Naive thymus-derived CD4-positive, alpha-beta T cell (primary cell): ENCODE measurements at places on chromosomes 7 and 10. TPM values are rescaled to one million over a fixed set of nuclear protein-coding genes. Genes with fewer than 3 reads are reported as not detected.
A peak's percentile ranks its signal among the peaks of the same experiment; 100 is the strongest.

Gene ZNF425
- 4.9 TPM for total RNA-seq

Gene OR13A1
- total RNA-seq: 0.24 TPM

- DNase-seq: no peak
- no peak overlapping the region for H3K27ac ChIP-seq
- no peaks in the 10 kb centered on the region for H3K27me3 ChIP-seq
Measured at GRCh38 chr7:130037703-130038102, 13.5 kb downstream of the ZC3HC1 start.

DNA sequence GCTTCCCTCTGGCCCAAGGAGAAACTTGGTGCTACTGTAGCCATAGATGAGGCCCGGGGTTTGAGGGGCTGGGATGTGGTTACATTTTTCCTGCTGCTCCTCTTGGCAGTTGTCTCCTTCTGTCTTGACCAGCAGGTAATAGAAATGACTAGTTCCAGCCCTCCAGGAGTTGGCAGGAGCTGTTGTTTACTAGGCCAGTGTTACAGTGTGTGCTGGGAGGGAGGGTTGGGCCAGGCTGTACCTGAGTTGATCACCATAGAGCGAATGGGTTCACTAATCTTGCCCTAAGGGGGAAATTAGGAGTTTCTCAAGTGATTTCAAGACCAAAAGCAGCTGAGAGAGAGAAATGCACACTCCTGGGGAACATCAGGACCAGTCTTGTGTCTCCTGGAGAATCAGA lies 34.9 kb downstream of the PAX2 start:
- no peak overlapping the region for H3K4me3 ChIP-seq
- H3K27ac ChIP-seq: no peak overlapping the region
- no peaks in the 10 kb centered on the region for H3K4me1 ChIP-seq
- DNase-seq: no peak

GRCh38 chr10:47176903-47177868 lies 122.8 kb upstream of the GDF10 start:
- no peak overlapping the region for H3K4me3 ChIP-seq
- DNase-seq: no peak
- no peaks in the 10 kb centered on the region for H3K36me3 ChIP-seq
- no peak overlapping the region for H3K27ac ChIP-seq

DNA sequence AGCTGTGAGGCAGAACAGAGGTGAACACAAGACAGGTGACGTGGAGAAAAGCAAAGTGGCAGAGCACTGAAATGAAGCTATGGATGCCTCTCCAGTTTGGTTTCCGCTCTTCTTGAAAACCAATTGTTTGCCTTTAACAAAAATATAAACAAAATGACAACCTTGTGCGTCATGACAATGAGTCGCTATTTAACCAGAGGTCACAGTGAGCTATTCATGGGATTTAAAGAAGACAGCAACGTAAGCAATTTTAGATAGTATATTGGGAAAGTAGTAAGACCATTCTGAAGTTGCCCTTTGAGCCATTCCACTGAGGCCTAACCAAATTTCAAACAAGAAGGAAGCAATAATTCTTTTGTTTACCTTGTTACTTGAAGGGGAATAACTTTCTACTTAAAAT lies 15.2 kb upstream of the LRRTM3 start:
- H3K4me1 ChIP-seq: no peaks in the 10 kb centered on the region
- H3K27ac ChIP-seq: no peak overlapping the region
- H3K27me3 ChIP-seq: no peaks in the 10 kb centered on the region

GRCh38 chr7:5425507-5426225 lies 2.0 kb upstream of the TNRC18 start:
- peak; percentile 14 for DNase-seq
- H3K27ac ChIP-seq: no peak overlapping the region
- H3K4me3 ChIP-seq: no peak overlapping the region
- H3K4me1 ChIP-seq: peaks cover 52% of the 10 kb centered on the region
- peaks cover 29% of the 10 kb centered on the region for H3K27me3 ChIP-seq

DNA sequence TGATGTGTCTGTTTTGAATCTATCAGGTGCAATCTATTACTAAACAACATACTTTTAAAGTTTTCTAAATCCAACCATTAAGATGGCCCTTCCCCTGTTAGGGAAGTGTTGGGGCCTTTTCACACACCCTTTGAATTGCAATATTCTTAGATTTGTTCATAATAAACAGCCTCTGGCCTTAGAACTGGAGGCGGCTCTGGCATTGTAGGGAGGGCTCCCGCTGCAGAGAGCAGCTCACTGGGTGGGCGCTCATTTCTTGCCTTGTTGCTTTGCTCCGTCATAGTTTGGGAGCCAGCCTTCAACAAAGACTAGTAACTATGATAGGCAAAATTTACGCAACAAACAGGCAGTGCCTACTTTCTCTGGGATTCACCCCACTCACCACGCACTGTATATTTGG lies 4.2 kb upstream of the HOXA10 start:
- H3K27ac ChIP-seq: no peak overlapping the region
- H3K36me3 ChIP-seq: no peaks in the 10 kb centered on the region
- H3K27me3 ChIP-seq: peaks cover 53% of the 10 kb centered on the region
- no peak overlapping the region for H3K4me3 ChIP-seq

DNA sequence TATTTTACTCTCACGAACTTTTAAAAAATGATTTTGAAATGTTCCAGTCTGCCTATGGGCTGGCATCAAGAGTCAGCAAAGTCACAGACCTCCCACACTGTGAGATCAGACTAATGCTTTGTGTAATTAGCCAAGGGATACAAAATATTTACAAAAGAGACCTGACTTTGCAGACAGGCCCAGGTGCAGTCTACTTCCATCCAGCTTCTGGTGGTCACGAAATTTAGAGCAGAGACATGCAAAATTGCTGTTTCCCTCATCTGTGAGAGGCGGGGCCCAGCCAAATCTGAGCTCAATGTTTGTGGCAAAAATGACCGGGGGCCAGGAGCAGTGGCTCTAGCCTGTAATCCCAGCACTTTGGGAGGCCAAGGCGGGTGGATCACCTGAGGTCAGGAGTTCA lies 82.5 kb upstream of the PITRM1 start:
- no peaks in the 10 kb centered on the region for H3K4me1 ChIP-seq
- no peak overlapping the region for H3K4me3 ChIP-seq
- H3K27ac ChIP-seq: no peak overlapping the region
- no peaks in the 10 kb centered on the region for H3K27me3 ChIP-seq
- H3K36me3 ChIP-seq: no peaks in the 10 kb centered on the region

DNA sequence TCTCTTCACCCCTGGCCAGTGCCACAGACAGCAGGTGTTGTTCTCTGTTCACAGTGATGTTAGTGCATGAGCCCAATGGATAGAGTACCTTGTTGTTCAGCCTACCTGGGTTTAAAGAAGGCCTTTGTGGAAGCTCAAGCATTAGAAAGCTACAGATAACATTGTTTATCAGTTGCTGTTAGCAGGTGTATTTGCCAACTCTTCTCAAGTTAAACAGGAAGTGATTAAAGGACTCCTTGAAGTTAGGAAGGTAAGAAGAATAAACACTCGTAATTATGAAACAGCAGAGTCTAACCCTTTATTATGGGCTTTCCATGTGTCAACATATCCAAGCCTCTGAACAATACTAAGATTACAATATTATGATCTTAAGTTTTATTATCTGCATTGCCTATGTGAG lies 25.9 kb downstream of the RGR start:
- no peaks in the 10 kb centered on the region for H3K4me1 ChIP-seq
- H3K4me3 ChIP-seq: no peak overlapping the region
- no peak for DNase-seq
- H3K27ac ChIP-seq: no peak overlapping the region
- no peaks in the 10 kb centered on the region for H3K27me3 ChIP-seq

- H3K4me3 ChIP-seq: no peak overlapping the region
- H3K27me3 ChIP-seq: no peaks in the 10 kb centered on the region
- H3K36me3 ChIP-seq: no peaks in the 10 kb centered on the region
- H3K27ac ChIP-seq: no peak overlapping the region
- DNase-seq: no peak
- H3K4me1 ChIP-seq: no peaks in the 10 kb centered on the region
Measured at GRCh38 chr7:25831831-25832411, 320.1 kb upstream of the NFE2L3 start.

DNA sequence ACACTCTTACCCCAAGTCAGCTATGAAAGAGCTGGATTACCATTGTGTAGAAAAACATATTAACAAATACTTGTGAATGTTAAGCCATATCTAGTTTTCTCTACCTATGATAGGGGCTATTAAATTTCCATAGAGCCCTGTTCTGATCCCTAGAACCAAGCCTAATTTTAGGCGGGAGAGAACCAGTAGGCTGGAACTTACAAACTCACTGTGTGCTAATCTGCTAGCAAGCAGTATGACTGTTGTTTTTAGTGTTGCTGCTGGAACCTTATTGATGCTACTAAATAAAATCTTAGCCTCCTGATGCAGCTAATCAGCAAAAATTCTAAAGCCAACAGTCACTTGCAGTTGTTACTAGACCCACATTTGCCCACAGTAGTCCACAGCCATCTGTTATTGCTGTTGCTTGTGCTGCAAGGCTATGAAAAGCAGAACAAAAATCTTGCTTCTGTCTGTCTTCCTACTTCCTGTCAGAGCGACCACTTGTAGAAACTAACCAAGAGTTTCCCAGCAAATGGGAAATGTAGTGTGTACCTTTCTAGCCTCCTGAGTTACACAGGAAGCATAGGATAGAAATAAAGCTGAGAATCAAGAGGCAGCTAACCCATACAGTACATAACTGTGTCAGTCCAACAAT lies 368.4 kb downstream of the ARL4A start:
- H3K4me1 ChIP-seq: no peaks in the 10 kb centered on the region
- no peak overlapping the region for H3K4me3 ChIP-seq
- H3K27me3 ChIP-seq: no peaks in the 10 kb centered on the region
- no peaks in the 10 kb centered on the region for H3K36me3 ChIP-seq
- H3K27ac ChIP-seq: no peak overlapping the region
- DNase-seq: no peak
